Neural progenitor cell (in vitro differentiated cells): ENCODE measurements at places on chromosomes 7 and 10.
A peak's percentile ranks its signal among the peaks of the same experiment; 100 is the strongest.

DNA sequence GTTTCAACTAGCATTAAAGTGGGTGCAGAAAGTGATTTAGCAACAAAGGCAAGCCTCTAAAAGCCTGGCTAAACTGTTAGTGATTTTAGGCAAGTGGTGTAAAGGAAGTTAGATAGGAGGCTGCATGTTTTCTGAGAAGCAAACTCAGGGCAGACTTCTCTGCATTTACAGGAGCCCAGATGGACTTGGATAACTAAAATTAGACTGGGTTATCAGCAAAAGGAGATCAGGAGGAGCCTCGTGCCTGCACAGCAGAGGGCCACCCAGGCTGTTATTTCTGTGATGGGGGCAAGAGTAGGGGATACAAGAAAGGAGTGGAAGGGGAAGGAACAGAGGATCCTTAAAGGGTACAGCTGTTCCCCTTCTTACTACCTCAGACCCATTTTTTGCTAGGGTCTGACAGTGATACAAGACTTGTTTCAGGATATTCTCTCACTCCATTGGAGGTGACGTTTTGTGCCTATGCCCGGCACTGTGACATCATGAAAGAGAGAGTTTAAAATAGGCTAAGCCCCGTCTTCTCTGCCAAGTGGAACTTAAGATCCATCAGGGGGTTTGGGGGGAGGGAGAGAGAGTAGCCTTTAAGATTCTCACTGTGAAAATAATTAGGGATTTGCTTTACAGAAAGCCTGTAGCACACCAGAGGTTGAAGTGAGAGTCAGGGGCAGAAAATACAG is 49.6 kb upstream of the PDCD4 start:
- DNase-seq: peak; percentile 36

DNA sequence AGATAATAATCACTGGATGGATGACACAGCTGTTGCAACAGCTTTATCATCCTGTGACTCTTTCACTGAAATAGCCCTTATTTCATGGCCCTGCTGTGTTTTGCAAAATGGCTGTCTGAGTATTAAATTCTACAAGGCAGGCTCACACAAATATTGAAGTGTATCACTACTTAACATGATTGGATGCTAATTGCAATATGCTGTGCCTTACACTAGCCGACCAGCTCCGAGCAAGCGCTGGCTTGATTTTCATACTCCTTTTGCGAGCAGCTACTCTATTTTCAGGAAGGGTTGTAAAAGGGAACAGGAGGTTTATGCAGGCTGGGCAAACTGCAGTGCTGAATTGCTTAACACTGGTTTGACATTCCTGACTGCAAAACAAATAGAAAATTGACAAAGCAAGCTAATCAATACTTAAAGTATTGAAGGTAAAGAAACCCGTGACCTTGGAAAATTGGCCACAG is 121.6 kb downstream of the CACNB2 start:
- DNase-seq: no peak

- no peak for DNase-seq
These were observed 71.7 kb upstream of the TMEM106B start for GRCh38 chr7:12139416-12139815.

DNA sequence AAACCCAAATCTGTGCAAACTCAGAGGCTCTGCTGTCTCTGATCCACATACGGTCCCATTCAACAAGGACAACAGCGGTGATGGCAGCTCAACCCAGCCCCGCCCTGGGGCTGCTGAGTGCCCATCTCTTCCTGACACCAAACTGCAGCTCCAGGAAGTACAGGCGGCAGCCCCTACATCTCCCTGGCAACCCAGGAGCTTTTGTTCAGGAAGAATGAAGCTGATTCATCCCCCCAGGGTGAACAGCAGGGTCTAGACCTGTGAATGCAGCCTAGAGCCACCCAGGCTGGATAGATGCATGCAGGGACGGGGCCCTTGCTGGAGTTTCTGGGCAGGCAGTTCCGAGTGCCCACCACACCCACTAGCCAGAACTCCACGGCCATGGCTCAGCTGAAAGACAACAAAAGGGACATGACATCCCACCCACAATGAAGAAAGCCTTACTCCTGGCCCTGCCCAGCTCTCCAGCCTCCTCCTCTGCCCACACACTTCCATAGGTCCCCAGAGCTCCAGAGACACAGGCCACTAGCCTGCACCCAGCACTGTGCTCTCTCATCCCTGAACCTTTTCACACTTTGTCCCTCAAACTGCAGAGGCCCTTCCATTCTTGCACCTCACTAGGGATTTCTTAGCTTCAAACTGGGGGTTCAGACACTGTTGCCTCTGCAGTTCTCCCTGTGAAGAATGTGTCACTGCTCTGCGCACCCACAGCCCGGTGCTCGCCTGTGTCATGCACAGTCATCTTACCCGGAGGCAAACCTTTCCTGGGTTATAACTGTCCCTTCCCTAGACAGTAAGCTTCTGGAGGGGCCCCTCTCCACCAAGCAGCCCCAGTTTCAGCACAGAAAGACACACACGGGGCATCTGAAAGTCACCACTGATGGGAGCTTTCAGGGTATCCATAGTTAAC is 99.1 kb downstream of the GRID1 start:
- peak; percentile 37 for DNase-seq

DNA sequence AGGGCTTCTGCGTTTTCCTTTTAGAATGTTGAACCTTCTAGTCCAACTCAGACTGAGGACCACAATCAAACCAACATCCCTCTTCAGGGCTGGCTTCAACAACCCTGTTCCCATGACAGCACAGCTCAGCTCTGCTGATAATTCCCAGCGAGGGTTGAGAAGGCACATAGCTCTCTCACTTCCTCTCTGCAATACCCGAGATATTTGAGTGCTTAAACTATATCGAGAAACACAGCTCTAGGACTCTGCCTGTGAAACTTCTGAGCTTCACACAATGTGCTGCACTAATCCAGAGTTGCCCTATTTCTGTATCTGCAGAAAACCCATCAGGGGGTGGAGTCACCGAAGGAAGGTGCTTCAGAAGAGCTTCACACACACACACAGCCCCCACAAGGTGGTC is 1.6 kb upstream of the ADARB2 start:
- DNase-seq: no peak

DNA sequence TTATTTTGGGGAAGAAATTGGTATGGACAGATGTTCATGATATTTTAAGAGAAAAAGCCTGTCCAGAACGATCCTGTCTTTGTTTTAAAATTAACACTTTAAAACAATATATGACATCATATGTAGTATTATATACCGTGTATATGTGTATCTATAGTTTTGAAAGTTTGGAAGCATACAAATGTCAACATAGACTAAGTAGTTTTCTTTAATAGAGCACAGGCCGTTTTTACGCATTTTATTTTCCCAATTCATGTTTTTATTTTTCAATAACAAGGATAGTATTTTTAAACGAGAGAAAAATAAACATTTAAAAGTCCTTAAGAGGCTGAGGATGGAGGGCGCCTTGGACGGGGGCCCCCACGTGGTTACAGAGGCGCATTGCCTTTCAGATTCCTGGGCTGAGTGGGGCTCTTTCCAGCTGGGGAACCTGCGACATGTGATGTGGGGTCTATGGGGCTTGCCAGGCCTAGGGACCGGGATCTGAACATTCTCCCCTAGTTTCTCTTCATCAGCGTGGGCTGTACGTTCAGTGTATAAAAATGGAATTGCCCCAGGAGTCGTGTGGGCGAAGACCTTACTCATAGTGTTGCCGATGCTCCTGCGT is 127.8 kb upstream of the ZNF746 start:
- DNase-seq: peak; percentile 83

GRCh38 chr7:130935564-130936157 is 201.7 kb upstream of the KLF14 start:
- DNase-seq: no peak

- no peak for DNase-seq
These were observed 399.3 kb downstream of the PPP1R3A start for GRCh38 chr7:113519472-113519871.

GRCh38 chr7:22723181-22723601 is 3.8 kb upstream of the IL6 start:
- DNase-seq: no peak

- no peak for DNase-seq
These were observed 764.0 kb upstream of the GHITM start for GRCh38 chr10:83375274-83375673.

DNA sequence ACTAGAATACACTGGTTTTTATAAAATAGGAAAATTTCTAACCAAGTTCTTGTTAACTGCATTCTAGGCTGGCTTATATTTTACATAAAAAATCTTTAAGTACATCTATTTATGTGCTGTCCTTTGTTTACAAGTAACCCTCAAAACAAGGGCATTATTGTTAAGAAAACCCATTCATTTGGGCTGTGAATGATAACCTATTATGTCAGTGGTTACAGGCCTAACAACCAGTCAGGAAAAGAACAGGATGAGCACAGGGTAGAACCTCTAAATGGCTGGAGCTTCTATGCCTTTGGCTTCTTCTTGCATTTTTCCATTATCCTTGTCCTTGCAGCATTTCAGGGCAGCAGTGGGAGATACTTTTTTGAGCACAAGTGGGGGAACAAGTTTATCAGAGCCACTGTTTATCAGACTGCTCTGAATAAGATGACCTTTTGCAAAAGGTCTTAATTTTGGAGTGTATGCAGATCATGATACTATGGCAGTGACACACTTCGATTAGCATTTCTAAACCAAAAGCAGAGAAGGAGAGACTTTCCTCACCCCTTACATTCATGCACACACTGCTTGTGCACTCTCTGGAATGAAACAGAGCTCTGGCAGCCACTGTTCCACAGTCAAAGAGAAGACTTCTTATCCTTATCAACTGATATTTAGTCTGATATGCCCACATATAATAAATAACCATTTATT is 10.9 kb downstream of the GPR37 start:
- DNase-seq: no peak

GRCh38 chr7:88401009-88401623 is 94.4 kb upstream of the STEAP4 start:
- DNase-seq: peak; percentile 3

DNA sequence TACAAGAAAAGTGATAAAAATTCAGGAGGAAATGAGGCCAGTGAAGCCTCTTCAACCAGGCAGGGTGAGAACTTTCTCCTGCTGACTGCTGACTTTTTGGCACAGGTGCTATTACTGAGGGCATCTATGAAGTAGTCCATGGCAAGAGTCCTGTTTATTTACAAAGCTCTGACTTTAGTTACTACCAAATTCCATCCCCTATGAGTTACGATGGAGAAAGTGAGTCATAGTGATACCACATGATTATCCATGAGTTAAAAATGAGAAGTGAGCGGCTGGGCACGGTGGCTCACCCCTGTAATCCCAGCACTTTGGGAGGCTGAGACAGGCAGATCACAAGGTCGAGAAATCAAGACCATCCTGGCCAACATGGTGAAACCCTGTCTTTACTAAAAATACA is 19.9 kb downstream of the CCDC3 start:
- DNase-seq: no peak

- DNase-seq: peak; percentile 43
These were observed 428.2 kb upstream of the GALNT17 start for GRCh38 chr7:70703785-70704184.

GRCh38 chr10:102714621-102715455 is at the start of gene SFXN2:
Gene SFXN2 (plus strand): TSS chr10:102714636. CDS start chr10:102726637, 12,001 bp downstream.
- peak; percentile 76 for DNase-seq
